ENCODE measurements at places on chromosomes 4 and X.
A peak's percentile ranks its signal among the peaks of the same experiment; 100 is the strongest.

GRCh38 chrX:24396236-24396930, 35.9 kb downstream of the SUPT20HL1 start:
- DNase-seq: peak; percentile 55

GRCh38 chr4:10659251-10659650, 25.3 kb downstream of the CLNK start:
- DNase-seq: no peak

- DNase-seq: no peak
These were observed 356.7 kb downstream of the ARHGAP24 start for GRCh38 chr4:85831647-85832046.

DNA sequence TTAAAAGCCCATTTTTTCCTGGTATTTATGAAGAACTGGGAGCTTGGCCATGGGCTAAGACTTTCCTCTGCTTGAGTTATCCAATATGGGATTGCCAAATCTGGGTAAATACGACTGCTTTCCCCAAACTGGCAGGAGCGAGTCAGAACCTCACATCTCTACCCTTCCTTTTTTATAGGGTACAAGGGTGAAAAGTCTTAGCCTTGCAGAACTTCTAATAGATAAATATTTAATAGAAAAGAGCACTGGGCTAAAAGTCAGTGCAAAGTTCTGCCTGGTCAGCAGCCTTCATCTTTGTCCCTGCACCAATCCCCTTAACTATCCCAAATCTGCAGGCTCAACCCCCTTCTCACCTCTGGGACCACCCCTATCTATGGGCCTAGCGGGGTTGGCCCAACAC, 61.6 kb upstream of the ACSL1 start:
- DNase-seq: no peak

GRCh38 chr4:78764498-78764961, 11.6 kb upstream of the BMP2K start:
- DNase-seq: no peak

DNA sequence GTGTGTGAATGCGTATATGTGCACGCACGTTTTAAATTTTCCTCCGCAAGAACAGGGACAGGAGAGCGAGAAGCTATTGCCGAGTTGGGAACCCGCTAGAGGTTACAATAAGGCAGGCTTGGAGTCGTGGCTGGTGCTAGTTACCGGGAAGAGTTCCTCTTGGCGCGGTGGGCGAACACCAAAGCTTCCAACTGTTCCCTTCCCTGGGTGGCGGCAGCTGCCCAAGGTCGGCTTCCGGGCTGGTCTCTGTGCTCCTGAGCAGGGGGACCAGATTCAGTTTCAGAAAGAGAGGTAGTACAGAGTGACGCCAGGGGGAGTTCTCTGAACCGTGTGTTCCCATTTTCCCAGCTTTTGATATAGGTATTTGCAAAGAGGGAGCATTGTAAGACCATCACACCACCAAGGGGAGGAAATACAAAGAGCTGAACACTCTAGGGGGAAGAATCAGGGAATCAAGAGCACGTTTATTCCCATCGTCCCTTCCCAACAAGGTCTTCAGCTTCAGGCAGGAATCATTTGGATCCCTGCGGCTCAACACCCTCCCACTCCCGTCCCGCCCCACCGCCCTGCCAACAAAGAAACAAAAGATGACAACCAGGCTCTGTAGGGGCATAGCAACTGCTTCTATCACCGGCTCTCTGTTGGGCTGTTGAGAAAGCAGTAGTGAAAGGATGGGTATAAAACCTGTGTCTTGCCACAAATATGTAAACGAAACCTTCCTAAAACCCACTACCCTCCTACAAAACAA, 113.6 kb upstream of the TEX13C start:
- no peak for DNase-seq

DNA sequence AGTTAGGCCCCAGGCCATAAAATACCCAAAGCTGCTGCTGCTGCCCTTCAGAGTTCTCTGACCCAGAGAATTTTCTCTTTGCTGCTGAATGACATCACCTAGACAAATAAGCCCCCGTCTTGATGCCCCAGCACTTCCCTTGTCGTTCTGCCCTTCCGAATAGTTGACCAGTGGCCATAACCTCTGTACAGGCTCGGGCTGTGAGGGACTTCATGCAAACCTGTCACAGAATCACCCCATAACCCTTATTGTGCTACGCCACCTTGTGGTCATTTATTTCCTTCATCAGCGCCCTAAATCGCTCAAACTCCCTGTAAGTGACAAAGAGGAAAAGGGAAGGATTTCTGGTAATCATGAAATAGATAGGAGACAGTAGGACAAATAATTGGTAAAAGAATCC, 18.8 kb downstream of the SPACA5 start:
- no peak for DNase-seq

- DNase-seq: peak; percentile 24
These were observed 113.4 kb upstream of the FAM241A start for GRCh38 chr4:112031712-112032328.

All from AG09309 (cell line).